ENCODE measurements at places on chromosomes 6 and 20.
A peak's percentile ranks its signal among the peaks of the same experiment; 100 is the strongest.

DNA sequence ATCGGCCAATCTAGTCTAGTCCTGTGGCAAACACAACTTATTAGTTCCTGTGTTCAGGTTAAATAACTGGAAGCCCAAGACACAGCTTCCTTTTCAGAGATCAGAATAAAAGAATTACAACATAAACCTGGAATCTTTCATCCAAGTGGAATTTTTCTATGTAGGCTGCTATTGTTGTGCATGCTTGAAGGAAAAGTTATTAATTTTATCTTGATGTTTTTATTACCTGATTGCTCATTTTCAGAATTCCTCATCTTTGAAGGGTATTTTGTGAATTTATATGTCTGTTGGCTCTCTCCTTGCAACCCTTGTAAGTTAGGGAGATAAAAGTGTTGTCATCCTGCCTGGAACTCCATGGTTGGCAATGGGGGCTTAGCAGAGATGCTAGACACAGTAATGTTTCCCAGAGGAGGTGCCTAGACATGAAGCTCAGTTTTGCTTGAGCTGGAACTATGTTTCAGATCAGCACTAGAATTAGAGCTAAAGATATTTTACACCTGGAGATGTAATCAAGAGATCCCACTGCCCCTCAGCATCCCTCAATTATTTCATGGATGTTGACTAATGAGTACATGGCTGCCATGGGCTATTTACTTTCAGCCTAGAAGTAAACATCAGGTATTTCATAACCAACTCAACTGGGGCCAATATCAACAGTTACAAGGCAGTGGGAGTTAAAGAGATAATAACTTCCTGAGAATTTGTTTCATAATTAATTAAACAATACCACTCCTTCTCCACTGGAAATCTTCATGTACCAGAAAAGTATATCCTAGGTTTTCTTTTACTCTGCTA, 367.0 kb upstream of the MARCKS start:
- no peak for DNase-seq

- DNase-seq = no peak
These were observed 288.7 kb downstream of the KIF16B start for GRCh38 chr20:16284385-16285100.

- no peak for DNase-seq
These were observed 32.8 kb upstream of the KCNQ5 start for GRCh38 chr6:72589096-72589495.

DNA sequence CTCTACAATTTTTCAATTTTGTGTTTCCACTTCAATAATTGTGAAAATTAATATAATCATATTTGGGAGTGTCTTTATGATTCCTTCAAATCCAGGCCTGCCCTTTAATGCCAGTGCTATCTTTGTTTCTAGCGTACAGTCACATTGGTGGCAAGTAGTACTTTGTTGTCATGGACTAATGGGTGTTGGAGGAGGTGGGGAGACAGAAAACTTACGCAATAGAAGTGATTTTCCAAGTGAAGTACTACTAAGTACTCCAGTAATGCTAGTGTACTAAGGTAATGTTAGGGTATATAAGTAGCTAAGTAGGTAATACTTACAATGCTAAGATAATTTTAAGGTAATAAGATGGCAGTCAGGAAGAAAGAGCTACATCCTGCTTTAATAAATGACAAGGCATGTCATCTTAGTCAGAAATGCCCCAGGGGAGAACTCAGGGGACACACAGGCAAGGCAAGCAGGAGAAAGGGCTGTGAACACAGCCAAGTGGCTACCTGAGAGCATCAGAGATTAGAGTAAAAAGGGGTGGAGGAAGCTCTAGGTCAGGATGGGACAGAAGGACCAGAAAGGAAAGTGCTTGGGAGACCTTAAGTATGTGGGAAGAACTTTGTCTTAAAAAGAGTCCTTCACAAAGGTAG, 217.2 kb upstream of the PRDM1 start:
- DNase-seq = no peak

- no peak for DNase-seq
These were observed 59.2 kb downstream of the TNFAIP3 start for GRCh38 chr6:137926207-137926731.

DNA sequence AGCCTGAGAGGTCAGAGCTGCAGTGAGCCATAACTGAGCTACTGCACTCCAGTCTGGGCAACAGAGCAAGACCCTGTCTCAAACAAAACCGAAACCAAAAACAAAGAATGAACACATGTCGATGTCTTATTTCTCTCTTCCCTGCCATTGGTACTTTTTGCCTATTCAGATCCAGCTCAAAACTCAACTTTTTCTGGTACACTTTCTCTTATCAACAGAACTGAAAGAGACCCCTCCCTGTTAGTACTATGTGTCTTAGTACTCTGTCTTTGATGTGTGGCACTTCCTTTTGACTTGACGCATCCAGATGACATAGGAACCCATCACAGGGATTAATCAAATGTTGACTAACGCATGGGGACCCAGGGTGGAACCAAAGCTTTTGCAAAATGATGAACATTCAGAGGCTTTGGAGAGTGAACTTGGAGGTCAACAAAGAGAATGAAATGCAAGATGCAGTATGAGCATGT, 44.8 kb downstream of the AKAP12 start:
- DNase-seq = peak; percentile 3

DNA sequence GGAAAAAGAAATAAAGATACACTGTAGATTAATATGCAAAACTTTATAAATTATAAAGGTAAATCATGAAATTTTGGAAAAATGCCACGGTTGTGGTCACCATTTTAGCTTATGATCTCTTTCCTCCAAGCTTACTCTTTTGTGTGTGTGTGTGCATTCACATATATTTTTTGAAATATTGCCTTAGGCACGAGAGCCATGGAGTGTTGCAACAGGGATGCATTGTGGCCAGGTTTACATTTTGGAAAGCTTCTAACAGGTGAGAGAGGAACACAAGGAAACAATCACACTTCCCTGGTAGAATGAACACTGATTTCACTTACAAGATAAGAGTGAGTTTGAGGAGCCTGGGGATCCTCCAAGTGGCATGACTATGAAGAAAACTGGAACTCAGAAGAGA, 214.5 kb upstream of the TENT5A start:
- DNase-seq = no peak

DNA sequence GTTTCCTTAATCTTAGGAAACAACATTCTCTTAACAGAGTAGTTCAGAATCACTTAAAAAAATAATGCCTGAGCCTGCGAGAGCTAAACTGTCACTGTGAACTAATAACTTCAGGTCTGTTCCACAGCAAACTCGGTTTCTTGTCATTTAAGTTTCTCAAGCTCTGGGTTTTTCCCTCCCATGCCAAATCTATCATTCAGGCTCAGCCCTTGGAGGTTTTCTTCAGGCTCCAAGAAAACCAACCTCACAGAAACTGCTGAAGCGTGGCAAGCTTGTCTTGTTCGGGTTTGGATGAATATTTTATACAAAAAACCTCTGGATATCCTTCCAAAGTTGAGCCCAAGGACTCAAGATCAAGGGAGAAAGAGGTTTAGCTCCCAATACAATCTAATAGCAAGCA, 99.7 kb upstream of the SNX9 start:
- DNase-seq = no peak

DNA sequence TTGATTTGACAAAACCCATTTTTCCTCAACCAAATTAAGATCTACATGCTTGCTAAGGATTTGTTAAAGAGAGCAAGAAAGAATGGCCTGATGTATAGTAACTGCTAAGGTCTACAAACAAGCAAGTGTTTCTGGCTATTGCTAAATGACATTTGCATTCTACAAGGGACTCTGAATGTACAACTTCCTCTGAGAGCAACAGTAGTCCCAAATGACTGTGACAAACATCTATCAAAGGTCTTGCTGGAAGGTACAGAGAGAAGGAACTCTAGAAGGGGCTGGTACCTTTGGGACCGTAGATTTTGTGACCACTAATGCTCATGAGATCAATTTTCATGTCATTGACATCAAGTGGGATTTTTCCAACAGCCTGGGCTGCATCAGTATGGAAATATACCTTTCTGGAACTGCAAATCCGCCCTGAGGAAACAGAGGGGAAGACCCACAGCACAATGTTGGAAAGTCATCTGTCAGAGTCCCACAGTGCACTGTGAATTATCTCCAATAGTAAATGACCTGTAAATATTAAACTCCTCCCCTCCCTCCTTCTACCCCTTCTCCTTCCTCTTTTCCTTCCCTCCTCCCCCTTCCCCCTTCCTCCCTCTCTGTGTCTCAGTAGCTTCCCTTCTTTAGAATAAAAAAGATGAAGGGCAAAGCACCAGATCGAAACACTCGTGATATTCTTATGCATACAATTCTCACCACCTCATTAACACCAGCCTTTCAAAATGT, 15.9 kb upstream of the CPNE1 start:
- DNase-seq = no peak
